ENCODE measurements at places on chromosomes 11 and 22.

GRCh38 chr11:8905528-8906165 lies 5.3 kb upstream of the AKIP1 start:
- DNase-seq, result no peak

DNA sequence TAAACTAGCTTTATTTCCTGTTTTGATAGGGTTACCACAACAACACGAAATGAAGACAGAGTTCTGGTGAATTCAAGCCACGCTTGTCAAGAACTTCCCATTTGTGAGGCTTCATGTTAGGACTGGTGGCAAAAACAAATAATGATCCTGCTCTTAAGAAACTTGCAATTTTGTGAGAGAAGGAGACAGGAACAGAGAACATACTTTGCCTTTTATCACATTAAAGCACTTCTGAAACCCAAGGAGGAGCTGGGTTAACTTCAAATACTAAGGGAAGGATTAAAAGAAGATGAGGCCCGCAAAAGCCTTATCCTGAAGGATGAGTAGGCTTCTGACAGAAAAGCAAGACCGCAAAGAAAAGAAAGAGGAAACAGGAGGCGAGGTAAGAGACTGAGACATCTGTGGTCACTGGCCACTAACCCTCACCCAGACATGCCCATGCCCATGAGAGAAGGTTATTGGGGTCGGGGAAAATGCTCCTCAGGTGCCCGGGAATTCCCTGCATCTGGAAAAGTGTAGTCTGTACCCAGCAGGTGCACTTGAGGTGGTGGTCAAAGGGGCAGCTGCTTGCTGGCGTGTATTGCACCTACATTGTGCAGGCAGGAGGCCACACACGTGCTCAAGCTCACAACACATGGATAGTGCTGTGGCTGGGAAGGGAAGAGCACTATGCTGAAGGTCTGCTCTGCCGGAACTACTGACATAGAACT lies 50.5 kb downstream of the MAPK1 start:
- DNase-seq, result peak; percentile 9

GRCh38 chr11:124758355-124759265 lies 3.5 kb downstream of the ESAM start:
- peak; percentile 86 for DNase-seq

DNA sequence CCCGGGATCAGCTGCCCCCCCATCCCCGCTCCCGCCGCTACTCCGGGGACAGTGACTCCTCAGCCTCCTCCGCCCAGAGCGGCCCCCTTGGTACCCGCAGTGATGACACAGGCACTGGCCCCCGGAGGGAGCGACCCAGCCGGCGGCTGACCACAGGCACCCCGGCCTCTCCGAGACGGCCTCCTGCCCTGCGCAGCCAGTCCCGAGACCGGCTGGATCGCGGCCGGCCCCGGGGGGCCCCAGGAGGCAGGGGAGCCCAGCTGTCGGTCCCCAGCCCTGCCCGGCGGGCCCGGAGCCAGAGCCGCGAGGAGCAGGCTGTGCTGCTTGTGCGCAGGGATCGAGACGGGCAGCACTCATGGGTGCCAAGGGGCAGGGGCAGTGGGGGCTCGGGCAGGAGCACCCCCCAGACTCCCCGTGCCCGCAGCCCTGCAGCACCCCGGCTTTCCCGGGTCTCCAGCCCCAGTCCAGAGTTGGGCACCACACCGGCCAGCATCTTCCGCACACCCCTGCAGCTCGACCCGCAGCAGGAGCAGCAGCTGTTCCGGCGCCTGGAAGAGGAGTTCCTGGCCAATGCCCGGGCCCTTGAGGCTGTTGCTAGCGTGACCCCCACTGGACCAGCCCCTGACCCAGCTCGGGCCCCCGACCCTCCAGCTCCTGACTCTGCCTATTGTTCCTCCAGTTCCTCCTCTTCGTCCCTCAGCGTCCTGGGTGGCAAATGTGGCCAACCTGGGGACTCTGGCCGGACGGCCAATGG lies 3.9 kb downstream of the RASL10A start:
- no peak for DNase-seq

- DNase-seq, result no peak
Measured at GRCh38 chr22:44628835-44629234, 73.2 kb upstream of the PRR5 start.

DNA sequence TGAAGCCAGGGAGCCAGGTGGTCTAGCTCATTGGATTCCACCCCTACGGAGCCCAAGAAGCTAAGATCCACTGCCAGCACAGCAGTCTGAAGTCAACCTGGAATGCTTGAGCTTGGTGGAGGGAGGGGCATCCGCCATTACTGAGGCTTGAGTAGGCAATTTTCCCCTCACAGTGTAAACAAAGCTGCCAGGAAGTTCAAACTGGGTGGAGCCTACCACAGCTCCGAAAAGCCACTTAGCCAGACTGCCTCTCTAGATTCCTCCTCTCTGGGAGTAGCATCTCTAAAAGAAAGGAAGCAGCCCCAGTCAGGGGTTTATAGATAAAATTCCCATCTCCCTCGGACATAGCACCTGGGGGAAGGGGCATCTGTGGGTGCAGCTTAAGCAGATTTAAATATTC lies 620.3 kb downstream of the NELL1 start:
- no peak for DNase-seq

DNA sequence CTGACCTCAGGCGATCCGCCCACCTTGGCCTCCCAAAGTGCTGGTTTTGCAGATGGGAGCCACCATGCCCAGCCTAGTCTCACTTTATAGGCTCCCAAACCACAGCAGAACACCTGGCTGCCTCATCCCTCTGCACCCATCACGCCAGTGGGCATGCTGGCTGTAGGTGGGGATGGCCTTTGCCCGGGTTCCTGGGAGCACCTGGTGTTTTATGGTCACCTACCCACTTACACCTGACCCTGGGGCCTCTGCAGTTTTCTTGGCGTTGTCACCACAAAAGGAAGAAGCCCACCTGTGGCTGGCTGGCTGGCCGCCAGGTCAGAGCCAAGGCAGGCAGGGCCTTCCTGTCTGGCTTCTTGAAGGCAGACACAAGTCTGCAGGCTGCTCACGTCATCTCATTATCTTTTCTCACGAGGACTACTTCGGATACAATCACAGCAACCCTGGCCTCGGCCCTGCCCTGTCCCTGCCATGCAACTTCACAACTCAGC lies 8.2 kb downstream of the RRP7A start:
- no peak for DNase-seq

DNA sequence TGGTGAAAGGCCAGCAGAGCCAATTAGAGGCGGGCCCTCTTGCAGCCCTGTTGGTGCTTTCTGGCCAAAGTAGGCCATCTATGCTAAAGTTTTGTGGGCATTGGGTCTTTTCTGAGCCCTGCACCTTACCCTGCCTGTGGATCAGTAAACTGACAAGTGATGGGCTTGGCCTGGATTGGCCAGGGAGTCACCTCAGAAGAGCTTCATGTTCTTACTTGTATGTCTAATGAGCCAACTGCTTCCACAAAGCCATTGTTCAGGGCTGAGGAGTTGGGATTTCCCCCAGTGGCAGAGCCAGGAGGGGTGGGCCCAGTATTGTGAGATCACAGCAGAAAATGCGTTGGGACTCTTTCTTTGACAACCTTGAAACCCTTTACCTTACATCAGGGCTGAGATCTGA lies 90.4 kb downstream of the CWC15 start:
- DNase-seq, result no peak

- DNase-seq, result no peak
Measured at GRCh38 chr22:29647954-29648737, 44.7 kb downstream of the NF2 start.

- DNase-seq, result no peak
Measured at GRCh38 chr11:115263799-115264656, 240.2 kb downstream of the CADM1 start.

DNA sequence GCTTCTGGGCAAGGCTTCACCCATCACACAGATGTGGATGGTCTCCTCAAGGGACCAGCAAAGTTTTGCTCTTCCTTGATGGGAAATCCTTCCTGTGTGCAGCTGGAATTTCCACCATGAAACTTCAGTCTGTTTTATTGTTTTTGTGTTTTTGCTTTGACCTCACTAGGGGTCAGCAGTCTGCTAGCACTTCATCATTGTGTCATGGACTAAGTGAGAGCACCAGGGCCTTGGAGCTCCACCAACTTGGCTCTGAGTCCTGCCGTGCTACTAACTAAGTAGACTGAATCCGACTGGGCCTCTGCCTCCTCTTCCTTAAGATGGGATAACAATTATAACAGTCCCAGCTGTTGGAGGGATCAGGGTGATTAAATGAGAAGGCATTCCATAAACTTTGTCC lies 305.8 kb upstream of the NCAM1 start:
- DNase-seq, result no peak

DNA sequence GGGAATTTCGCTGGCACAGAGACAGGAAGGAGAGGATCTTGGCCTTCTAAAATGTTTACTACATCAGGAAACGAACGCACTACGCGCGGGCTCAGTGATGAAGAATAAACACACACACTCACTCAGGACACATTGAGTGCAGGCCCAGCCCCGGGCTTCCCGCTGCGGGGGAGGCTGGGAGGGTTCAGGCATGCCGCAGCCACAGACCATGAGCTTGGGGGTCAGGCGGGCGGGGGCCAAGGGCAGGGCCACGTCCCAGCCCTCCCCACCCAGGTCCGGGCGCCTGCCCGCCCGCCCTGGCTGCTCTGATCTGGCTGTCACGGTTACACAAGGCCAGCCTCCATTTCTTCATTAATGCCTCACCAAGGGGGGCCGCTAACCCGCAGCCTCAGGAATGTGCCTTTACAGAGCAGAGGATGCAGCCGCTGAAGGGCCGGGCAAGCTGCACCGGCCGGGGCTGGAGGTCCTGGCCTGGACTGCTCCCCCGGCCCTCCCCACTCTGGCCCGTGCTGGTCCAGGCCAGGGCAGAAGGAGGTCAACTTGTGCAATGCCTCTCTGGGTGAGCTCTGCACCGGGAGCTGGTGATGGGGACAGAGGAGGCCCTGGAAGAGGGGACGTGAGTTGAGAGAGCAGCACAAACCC lies 41.7 kb downstream of the IGF2 start:
- peak; percentile 6 for DNase-seq

- DNase-seq, result peak; percentile 86
Measured at GRCh38 chr22:31346733-31347250, 646 bp upstream of the PATZ1 start.

DNA sequence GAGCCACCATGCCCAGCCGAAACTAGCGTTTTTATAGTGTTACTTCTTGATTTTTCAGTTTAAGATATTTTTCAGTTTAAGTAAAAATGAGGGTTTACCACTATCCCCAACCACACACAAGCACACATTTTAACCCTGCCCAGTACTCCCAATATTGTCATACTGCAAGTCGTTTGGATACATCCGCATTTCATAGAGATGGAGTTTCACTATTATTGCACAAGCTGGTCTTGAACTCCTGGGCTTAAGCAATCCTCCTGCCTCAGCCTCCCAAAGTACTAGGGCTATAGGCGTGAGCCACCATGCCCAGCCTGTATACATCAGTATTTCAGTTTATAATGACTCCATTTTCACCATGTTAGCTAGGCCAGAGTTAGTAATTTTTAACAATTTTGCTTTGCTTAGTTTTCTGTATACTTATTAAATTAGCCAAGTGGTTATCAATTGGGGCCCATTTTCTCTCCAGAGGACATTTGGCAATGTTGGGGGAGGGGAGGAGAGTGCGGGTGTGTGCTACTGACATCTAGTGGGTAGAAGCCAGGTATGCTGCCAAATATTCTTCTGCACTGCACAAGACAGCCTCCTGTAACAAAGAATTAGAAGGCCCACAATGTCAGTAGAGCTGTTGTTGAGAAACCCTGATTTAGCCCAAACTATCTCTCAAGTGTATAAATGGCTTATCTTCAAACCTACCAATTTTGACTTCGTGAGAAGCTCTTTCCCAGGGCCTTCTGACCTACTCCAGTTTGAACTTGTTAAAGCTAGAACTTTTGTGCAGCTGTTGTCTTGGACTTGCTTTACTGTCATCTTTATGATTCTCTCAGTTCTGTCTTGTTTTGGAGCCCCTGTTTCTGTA lies 7.3 kb downstream of the USP47 start:
- DNase-seq, result peak; percentile 73

- DNase-seq, result no peak
Measured at GRCh38 chr22:18979957-18980356, 43.9 kb upstream of the PRODH start.

DNA sequence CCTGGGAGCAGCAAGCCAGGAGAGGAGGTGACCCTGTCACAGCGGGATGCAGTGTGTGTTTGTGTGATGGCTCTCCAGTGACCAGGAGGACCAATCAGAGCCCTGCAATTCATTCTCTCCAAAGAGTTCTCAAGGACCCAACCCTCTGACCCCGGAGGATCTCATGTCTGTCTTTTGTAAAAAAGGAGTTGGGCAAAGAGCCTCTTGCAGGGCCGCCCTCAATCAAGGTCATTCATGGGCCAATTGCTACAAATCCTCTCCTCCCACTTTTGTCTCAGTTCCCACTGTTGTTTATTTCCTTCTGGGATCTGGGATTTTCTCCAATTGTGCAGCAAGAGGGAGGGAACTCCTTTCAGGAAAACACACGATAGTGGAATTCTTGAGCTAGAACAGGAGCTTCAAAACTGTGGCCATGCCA lies 4.0 kb downstream of the TECTA start:
- DNase-seq, result no peak

DNA sequence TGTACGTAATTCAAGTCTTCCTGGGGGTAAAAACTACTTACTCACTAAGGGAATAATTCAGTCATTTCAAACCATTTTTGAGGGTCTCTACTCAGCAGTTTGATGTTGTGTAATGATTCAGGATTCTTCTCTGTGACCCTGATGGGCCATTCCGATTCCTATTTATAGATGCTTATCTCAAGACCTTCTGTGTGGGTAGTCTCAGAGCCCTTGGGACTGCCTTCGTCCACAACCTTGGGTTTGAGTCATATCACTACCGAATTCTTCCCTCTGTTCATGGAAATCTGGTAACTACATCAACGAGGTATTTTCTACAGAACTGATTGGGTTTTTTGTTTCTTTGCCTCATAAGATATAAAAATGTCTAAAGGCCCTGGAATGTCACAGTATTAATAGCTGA lies 14.3 kb upstream of the CBX6 start:
- DNase-seq, result no peak

DNA sequence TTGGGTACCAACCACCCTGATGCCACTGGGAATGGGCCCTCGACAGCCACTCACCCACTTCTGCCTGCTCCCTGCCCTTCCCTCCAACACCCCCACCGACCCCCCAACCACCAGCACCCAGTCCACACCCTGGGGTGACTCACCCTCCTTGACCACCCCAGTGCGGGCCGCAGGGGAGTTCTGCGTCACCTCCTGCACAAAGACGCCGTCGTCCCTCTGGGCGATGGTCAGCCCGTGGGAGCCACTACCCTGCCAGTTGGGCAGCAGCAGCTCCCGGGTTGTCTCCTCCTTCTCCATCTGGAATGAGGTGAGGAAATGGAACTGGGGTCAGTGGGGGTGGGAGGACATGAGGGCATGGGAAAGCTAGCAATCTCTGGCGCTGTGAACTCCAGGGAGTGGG lies 10.8 kb downstream of the AHNAK start:
- no peak for DNase-seq

- no peak for DNase-seq
Measured at GRCh38 chr11:1839924-1840779, 1.4 kb downstream of the TNNI2 start.

- peak; percentile 64 for DNase-seq
Measured at GRCh38 chr11:63763496-63764339, 4.9 kb downstream of the ZFTA start.

All from brain (organoid and tissue), 16 donors.